ENCODE measurements at places on chromosomes 12 and 14.

GRCh38 chr12:118763234-118763633, 218.1 kb upstream of the SRRM4 start:
- DNase-seq, result no peak

DNA sequence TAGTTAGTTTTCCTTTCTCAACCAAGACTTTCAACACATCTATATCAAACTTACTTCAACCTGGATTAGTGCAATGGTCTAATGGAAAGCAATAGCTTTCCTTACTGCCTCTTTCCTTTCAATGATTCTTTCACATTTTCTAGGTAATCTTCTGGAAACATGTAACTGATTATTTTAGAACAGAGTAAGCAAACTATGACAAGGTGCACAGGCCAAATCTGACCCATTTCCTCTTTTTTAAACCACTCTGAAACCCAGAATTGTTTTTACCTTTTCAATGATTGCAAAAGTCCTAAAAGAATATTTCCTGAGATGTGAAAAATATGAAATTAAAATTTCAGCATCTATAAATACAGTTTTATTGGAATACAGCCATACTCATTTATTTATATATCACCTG, 81.6 kb upstream of the TMTC2 start:
- no peak for DNase-seq

DNA sequence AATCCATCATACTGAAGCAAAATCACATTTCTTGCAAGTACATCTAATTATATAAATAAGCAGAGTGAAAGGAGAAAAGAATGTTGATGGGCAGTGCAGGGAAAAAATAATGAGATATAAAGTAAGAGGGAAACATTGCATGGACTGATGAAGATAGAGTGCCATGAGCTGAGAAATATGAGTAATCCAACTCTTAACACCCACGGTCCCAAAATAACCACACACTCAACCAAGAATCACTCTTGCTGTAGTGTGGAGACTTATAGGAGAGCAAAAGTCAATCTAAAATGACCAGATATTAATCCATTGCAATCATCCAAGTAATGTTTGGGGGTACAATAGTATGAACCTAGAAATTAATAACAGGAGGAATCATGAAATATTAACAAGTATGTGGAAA, 40.2 kb downstream of the MYF5 start:
- no peak for DNase-seq

GRCh38 chr14:44149597-44149996, 357.5 kb downstream of the FSCB start:
- DNase-seq, result no peak

- no peak for DNase-seq
Observed at GRCh38 chr14:39712293-39712999, 280.2 kb upstream of the FBXO33 start.

DNA sequence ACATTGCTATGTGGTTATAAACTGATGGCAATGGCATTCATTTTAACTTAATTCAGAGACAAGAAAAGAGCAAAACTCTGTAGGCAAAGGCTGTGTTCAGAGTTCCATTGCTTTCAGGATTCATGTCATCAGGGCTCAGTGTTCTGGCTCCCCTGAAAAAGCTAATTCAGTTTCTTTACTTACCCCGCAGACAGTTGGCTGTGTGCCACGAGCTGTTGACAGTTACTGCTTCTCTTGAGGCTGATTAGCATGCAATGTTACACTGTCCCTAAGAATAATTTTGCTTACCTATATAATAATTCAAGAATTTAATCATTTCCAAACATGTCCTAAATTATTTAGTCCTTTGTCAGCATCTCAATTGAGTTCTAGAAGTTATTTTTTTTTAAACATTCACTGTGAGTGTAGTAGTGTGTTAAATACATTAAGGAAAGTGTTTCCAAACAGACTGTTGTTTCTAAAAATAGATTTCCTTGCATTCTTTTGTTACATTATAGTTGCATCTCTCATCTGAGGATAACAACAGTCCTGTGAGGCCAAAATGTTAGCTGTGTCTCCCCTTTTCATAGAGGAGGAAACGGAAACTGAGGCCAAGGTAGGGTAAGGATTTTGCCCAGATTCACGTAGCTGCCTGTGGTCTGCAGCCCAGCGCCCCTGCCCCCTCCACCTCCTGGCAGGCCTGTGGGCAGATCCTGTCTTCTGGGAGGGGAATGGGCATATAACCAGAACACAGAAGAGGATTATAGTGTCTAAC, 98.6 kb downstream of the PELI2 start:
- DNase-seq, result no peak

- no peak for DNase-seq
Observed at GRCh38 chr14:94356379-94357056, 31.9 kb downstream of the SERPINA1 start.
